Mesendoderm (in vitro differentiated cells): ENCODE measurements at places on chromosomes 5 and 9.
A peak's percentile ranks its signal among the peaks of the same experiment; 100 is the strongest.

DNA sequence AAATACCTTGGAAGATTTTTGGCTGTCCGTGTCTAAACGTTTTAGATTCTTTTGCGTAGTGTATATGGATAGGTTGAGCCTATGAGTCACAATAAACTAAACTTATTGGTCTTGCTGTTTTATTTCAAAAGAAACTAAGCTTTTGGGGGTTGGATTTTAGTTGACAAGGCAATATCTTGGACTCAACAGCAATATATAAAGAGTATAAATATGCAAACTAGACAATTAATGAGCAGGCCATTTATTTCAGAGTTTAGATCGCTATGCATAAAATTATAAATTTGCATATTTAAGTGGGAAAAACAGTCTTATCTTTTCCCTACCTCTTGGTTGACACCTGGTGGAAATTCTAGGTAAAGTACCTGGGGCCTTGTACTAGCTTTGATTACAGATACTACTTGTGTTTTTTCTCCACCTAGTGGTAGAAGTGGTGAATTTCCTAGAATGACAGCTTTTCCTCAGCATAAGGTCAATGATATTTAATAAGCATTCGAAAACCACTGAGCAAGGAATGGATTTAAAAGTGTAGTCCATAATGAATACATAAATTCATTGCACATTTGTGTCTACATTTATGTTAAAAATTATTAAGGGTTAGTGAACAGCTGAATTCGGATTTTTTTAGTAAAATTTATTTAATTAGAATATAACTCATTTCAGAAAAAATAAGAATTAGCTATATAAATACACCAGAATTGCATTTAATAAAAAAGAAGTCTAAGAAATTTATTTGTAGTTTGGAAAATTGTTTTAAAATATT, 1.7 kb upstream of the ARRDC3 start:
- DNase-seq: peak; percentile 93

- no peak for DNase-seq
Observed at GRCh38 chr9:37414503-37414943, 8.0 kb upstream of the GRHPR start.

DNA sequence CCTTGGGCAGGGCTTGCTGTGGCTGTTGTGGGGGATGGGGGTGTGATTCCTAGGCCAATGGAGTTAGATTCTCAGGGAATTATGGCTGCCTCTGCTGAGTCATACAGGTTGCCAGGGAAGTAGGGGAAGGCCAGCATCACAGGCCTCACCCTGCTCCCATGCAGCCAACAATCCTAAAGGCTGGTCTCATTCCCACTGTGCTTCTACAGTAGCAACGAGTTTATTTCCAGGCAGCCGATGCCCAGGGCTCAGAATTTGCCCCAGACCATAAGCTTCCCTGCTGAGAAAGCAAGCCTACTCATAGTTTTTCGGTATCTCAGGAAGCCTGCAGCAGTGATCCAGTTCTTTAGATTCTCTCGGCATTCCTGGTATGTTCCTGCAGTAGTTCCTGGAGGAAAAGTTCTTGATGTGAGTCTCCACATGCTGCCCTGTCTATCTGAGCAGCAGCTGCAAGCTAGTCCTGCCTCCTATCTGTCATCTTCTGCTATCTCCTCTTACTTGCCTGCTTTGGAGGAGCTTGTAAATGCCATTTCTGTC, 59.3 kb upstream of the SELENOP start:
- DNase-seq: peak; percentile 92

- no peak for DNase-seq
Observed at GRCh38 chr9:21289848-21290247, 15.3 kb downstream of the IFNA5 start.

GRCh38 chr5:181151146-181151545, 3.8 kb downstream of the OR2V2 start:
- DNase-seq: peak; percentile 40

DNA sequence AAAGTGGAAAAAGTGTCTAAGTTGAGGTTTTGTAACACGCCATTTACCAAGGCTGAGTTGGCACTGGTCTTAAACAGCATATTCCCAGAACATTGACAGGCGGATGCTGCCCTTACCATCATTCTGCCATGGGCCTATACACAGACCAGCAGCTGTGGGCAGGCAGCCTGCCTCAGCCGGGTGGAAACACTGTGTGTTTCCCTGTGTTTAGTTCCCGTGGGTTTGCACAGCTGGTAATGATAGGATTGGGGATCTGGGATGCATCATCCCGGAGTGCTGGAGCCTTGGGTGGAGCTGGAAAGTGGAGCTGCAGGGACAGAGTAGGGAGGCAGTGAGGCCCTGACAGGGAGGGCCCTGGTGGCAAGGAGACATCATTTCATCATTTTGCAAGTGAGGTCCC, 5.5 kb upstream of the FGD3 start:
- DNase-seq: no peak

GRCh38 chr9:78985084-78985738, 586.6 kb upstream of the TLE4 start:
- no peak for DNase-seq

- DNase-seq: no peak
Observed at GRCh38 chr9:98428454-98428853, 173.0 kb upstream of the TBC1D2 start.

DNA sequence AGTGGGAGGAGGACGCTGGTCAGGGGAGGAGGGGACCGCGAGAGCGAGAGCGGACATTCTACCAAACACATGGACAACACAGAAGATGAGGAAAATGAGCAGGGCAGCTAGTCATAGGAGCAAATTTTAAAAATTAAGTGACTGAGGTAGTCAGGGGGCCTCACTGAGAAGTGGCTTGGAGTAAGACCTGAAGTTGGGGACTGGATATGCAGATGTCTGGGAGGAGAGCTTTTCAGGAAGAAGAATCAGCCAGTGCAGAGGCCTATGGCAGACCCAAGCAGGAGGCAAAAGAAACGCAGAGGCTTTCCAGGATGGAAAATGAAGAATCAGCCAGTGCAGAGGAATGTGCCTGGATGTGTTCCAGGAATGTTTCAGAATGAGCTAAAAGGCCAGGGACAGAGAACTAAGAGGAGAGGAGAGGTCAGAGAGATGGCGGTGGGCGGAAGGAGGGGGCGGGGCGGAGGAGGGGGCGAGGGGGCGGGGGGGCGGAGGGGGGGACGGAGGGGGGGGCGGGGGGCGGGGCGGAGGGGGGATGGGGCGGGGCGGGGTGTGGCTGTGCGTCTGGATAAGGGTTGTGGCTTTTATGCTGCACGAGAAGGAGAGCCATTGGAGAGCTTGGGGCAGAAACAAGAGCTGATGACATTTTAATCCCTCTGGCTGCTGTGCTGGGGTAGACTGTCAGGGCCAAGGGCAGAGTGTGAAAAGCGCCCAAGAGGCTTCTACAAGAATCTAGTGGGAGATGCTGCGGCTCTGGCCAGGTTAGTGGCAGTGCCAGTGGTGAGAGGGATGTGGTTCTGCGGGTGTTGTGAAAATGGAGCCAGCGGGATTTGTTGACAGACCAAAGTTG, 129.6 kb downstream of the KCNIP1 start:
- peak; percentile 82 for DNase-seq

DNA sequence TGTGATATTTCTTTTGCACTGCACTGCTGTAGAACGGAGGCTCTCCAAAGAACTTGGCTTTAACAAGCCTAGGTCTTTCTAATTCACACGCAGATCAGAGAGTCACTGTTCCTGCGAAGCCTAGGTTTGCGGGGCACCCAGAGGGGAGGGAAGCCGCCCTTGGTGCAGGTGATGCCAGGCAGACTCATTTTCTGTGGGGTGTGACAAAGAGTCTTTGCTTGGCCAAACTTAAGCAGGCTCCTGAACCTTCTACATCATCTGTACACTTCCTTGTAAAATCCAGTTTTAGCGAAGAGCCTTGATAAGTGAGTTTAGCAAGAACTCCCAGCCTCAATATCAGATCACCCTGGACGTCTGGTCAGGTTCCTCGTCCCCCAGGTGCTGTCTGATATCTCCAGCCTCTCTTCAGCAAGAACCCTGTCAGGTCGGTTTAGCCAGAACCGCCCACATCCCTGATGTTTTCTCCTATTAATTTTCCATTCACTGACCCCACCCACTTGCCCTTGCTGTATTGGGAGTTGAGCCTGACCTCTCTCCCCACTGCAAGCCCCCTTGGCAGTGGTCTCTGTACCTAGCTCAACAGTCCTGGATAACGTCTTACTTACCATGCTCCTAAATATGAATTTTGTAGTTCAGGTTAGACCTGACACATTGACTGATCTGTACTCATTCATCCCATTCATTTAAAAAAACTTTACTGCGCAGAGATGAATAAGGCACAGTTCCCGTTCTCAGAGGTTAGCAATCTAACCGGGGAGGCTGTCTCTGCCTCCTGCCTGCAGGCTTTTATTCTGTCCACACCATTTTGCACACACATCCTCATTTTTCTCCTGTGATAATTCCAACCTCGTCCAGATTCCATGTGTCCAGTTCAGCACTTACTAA, 880 bp upstream of the UBAC1 start:
- DNase-seq: no peak

GRCh38 chr9:136660971-136661550, 1.7 kb upstream of the EGFL7 start:
- DNase-seq: no peak
